Tongue (tissue), 3 donors: ENCODE measurements at places on chromosomes 16 and 17. TPM values are rescaled to one million over a fixed set of nuclear protein-coding genes. Genes with fewer than 3 reads are reported as not detected.

- peak; percentile 55 for DNase-seq
These were observed 586.4 kb downstream of the MAF start for GRCh38 chr16:79013930-79014660.

DNA sequence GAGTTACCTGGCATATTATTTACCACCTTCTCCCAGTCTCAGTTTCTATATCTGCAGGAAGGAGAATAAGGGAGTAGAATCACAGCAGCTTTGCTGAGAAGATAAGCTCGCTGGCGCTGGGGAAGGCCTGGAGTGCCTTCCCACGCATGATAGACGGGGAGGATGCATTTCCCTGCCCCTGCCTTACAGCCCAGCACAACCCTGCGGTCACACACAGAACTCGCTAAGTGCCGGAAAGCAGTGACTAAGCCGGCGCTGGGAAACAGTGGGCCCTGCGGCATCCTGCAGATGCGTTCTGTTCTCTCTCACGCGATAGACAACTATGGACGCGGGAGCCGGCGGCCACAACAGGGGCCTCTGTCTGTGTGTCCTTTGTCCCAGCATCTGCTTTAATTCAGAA is 4.8 kb downstream of the CA5A start:
- DNase-seq, result no peak

- no peak for DNase-seq
These were observed 58.3 kb downstream of the STH start for GRCh38 chr17:46057366-46057765.

- DNase-seq, result no peak
These were observed 142.1 kb downstream of the SLC39A11 start for GRCh38 chr17:72950242-72950931.

DNA sequence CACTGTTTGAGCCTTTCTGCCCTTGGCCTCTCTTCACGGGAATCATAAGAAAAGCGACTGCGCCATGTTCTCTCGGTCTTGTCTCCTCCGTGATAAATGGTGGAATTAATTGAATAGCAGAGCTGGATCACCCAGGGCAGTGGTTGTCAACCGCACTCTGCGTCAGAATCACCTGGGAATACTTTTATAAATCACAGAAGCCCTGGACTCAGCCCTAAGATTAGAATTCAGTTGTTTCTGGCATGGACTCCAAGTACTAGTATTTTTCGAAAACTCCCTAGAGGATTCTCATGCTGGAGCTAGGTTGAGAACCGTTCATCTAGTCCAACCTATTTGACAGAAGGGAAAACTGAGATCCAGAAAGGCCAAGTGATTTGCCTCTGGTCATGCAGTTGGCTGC is 64.1 kb downstream of the SPACA3 start:
- no peak for DNase-seq

DNA sequence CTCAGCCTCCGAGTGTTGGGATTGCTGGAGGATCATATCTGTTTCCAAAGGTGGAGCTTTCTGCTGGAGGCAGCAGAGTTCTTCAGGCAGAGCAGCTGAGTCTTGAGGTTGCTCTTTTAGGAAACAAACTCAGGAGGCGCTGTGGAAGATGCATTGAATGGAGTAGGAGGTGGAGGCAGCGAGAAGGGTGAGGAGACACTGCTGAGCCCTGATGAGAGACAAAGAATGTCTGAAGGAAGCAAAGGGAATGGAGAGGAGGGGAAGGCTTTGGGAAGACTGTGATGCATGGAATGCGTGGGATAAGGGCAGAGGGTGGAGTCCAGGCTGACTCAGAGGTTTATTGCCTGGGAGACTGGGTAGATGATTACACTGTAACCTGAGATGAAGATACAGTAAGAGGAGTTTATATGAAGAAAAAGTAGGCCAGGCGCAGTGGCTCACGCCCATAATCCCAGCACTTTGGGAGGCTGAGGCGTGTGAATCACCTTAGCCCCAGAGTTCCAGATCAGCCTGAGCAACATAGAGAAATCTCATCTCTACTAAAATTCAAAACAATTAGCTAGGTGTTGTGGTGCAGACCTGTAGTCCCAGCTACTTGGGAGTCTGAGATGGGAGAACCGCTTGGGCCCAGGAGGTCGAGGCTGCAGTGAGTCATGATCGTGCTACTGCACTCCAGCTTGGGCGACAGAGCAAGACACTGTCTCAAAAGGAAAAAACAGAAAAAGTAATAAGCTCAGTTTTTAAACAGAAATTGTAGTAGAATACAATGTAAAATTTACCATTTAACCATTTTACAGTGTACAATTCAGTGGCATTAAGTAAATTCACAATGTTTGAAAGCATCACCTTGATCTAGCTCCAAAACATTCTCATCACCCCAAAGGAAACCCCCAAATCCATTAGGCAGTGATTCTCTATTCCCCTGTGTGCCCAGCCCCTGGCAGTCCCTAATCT is 17.8 kb upstream of the TMEM219 start:
- peak; percentile 70 for DNase-seq

DNA sequence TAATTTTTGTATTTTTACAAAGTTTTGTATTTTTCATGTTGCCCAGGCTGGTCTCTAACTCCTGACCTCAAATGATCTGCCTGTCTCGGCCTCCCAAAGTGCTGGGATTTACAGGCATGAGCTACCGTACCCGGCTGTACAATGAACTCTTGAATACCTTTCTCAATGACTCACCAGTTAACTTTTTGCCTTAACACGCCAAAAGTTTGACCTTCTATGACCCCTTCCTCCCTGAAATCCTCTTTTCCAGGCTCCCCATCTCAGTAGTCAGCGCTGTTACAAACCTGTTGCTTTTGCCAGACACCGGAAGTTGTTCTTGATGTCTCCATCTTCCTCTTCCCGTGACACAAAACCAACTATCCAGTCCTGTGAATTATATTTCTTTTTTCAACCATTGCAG is 158.1 kb upstream of the ASIC2 start:
- DNase-seq, result no peak

DNA sequence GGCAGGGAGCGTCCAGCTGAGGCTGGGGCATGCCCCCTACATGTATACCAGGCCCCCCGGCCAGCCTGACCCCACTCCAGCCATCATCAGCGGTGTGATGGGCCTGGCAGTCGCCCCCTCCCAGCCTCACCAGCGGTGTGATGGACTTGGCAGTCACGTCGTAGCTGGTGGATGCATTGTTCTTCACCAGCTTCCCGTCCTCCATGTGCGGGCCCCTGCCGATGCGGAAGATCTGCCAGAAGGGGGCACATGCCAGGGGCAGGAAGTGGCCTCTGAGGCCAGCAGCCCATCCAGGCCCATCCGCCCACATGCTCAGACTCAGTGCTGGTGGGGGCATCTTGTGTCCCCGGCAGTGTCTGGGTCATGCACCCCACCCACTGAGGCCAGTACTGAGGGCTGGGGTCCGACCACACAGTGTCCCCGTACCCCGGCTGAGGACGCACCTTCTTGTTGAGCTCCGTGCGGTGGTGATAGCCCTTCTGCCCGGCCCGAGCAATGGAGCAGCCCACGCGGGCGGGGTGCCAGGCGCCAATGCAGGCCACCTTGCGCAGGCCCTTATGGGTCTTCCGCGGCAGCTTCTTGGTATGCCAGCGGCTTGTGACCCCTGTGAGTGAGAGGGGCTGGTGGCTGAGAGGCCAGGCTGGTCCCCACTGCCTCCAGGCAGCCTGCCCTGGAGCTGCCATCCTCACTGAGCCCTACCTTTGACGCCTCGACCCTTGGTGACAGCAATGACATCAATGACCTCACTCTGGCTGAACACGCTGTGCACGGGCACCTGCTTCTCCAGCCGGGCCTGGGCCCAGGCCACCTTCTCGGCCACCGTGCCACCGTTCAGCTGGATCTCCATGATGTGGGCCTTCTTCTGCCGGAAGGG is 3.7 kb upstream of the MSRB1 start:
- DNase-seq, result no peak

DNA sequence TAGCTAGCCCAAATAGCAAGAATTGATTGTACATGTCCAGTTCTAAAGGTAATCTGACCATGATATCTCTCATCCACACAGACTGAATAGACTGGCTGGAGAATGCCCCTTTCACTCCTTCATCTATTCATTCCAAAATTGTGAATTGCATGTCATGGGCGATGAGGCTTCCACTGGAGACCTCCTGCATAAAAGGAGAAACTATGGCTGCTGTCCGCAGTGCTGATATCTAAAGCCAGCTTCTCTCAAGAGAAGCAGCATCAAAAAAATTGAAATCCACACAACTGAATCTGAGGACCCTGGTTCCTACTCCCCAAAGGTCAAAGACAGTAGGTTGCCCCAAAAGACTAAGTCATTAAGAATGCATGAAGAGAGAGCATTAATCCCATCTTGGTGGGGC is 7.9 kb upstream of the SCNN1G start:
- peak; percentile 37 for DNase-seq

GRCh38 chr17:48527547-48527932 is 3.3 kb downstream of the HOXB1 start:
- DNase-seq, result no peak

DNA sequence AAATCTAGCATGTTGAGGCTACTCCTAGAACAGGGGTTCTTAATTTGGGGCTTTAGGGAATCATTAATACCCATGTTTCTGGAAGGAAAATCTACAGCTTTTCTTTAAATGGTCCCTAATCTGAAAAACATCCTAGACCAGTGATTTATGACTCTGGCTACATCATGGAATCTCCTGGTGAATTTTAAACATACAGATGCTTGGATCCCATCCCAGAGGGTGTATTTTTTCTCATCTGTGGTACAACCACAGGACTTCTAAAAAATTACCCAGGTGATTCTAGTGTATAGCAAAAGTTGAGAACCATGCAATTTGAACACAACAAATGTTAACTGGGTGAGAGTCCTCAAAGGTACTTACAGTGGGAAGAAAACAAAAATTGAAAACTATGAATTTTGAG is 41.5 kb downstream of the KANSL1 start:
- DNase-seq, result no peak

- no peak for DNase-seq
These were observed 4.9 kb upstream of the CIAO3 start for GRCh38 chr16:745739-746138.

- DNase-seq, result no peak
These were observed 36.2 kb downstream of the PRMT7 start for GRCh38 chr16:68346892-68347480.

GRCh38 chr16:49081554-49081953 is 200.1 kb downstream of the CBLN1 start:
- no peak for DNase-seq

- DNase-seq, result peak; percentile 62
These were observed 740 bp upstream of the ATP6V0D1 start for GRCh38 chr16:67481561-67482232.

Gene NPIPA3
- not detected for total RNA-seq

DNA sequence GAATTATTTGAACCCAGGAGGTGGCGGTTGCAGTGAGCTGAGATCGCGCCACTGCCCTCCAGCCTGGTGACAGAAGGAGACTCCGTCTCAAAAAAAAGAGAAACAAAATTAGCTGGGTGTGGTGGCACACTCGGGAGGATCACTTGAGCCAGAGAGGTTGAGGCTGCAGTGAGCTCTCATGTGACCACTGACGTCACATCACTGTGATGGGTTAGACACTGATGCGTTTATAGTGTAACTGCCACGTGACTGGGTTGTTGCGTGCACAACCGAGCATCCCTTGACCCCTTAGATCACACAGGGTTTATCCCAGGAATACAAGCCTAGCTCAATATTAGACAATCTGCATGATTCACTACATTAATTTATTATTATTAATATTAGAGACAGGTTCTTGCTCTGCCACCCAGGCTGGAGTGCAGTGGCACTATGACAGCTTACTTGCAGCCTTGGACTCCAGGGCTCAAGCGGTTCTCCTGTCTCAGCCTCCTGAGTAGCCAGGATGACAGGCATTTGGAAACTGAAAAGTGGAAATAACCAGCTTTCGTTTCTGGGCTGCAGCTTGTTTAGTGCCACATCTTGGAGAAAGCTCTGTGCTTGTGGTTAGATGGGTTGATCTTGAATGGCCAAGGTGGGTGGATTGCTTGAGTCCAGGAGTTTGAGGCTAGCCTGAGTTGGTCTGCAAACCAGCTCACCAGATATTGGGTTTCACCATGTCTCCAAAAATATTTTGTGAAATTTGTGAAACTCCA is 26.4 kb upstream of the ABR start:
- no peak for DNase-seq

Gene TP53TG3D
- total RNA-seq, result not detected

DNA sequence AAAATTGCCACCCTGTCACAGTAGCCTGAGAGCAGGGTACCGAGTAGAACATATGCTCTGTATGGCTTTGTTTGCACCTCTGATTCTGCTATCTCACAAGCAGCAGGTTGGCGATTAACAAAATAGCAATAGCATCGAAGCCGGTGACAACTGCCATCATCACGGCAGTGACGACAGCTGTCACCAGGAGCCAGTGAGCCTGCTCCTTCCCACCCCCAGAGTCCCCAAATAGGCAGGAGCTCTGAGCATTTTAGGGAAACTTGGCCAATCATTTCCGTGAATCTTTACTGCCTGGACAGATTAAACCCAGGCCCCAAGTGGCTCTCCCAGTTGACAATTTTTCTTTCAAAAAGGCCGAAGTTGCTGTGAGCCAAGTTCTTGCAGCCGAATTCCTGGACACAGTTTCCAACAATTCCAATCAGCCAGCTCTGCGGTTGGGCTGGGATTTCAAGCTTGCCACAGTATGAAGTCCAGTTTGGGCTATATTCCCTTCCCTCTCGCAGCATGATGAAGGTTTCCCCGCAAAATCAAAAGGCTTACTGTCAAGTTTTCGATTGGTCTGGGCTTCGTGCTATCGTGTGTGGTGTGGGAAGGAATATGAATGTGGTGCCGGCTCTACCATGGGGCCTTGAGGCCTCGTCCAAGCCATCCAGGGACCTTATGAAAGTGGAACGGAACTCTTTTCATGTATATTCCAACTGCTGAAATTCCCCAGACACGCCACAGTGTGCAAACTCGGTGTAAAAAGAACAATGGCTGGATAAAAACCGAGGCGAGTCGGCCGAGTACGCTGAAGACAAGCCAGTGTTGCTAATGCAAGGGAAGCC is 186.6 kb downstream of the C16orf78 start:
- peak; percentile 89 for DNase-seq
